ENCODE measurements at places on chromosomes 2 and 18.

DNA sequence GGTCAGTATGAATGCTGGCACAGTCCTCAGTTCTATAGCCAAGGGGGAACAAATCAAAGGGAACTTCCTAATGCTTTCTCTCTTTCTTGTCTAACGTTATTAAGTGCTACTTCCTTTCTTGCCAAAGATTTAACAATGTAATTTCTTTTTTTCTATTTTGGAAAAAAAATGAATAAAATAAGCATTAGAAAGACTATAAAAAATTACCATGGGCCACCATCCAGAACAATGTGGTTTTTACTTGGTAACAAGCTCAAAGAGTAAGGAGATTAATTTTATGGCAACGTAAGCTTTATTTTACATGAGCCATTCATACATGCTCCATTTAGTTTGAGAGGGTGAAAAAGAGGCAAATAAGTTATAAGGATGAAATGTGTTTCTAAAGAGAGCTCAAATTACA is 40.1 kb downstream of the SERPINE2 start:
- no peak for DNase-seq

GRCh38 chr2:110674620-110675555 is 3.0 kb downstream of the BUB1 start:
- peak; percentile 14 for DNase-seq

GRCh38 chr18:1413323-1413675 is 508.6 kb downstream of the ADCYAP1 start:
- no peak for DNase-seq

- DNase-seq, result no peak
These were observed 28.2 kb upstream of the AMMECR1L start for GRCh38 chr2:127913808-127914457.

GRCh38 chr2:147177071-147177857 is 667.6 kb upstream of the ACVR2A start:
- no peak for DNase-seq

DNA sequence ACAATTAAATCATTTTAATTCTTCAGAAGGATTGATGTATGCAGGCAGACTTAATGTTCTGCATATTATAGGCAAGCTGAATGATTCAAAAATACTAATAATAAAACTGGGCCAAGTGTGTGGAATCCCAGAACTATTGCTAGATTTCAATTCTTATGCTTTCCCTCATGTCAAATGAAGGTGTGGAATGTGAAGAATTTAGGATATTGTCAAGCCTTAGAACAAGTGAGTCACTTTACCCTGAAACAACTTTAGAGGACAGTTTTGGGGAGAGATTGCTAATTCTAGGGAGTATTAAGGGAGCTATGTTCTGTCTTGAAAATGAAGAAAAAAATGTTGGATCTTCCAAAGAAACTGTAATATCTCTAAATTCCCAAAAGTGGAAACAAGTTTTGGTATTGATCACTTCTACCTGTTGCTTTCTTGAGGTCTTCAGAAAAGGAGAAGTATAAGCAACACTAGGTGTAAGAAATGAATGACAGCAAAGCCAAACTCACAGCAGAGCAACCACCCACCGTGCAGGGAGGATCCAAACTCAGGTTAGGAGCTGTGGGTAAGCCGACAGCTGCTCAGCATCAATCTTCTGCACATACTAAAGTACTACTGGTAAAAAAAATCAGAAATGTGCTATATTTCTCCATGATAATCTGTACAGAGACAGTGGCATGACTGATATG is 818.1 kb downstream of the SLC4A3 start:
- no peak for DNase-seq

DNA sequence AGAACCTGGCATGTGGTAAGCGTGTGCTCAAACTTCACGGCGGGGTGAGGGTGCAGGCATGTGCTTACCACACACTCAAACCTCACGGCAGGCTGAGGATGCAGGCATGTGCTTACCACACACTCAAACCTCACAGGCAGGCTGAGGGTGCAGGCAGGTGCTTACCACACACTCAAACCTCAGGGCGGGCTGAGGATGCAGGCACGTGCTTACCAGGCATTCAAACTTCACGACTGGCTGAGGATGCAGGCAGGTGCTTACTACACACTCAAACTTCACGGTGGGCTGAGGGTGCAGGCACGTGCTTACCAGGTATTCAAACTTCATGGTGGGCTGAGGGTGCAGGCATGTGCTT is 105.0 kb upstream of the ALKAL2 start:
- no peak for DNase-seq

- no peak for DNase-seq
These were observed 3.7 kb downstream of the NPPC start for GRCh38 chr2:231922311-231923009.

- no peak for DNase-seq
These were observed 44.1 kb downstream of the GATA6 start for GRCh38 chr18:22213333-22213973.

GRCh38 chr2:85734942-85735608 is 18.7 kb upstream of the ATOH8 start:
- no peak for DNase-seq

DNA sequence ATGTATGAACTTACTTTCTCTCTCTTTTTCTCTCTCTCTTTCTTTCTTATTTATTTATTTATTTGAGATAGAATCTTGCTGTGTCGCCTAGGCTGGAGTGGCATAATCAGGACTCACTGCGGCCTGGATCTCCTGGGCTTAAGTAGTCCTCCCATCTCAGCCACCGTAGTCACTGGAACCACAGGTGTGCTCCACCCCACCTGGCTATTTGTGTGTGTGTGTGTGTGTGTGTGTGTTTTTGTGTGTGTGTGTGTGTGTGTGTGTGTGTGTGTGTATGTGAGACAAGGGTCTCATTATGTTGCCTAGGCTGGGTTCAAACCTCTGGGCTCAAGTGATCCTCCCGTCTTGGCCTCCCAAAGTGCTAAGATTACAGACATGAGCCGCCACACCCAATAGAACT is 64.3 kb downstream of the KIAA1328 start:
- no peak for DNase-seq

DNA sequence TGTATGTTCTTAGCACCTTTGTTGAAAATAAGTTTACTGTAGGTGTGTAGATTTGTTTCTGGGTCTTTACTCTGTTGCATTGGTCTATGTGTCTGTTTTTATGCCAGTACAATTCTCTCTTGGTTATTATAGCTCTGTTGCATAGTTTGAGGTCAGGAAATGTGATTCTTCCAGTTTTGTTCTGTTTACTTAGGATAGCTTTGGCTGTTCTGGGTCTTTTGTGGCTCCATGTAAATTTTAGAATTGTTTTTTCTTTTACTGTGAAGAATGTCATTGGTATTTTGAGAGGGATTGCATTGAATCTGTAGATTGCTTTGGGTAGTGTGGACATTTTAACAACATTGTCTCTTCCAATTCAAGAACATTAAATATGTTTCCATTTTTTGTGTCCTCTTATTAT is 69.1 kb downstream of the ANKRD62 start:
- DNase-seq, result no peak

- DNase-seq, result no peak
These were observed 208.8 kb downstream of the CDH2 start for GRCh38 chr18:27967913-27968824.

- no peak for DNase-seq
These were observed 304.8 kb downstream of the TRIB2 start for GRCh38 chr2:13021470-13021957.

- no peak for DNase-seq
These were observed 354.8 kb downstream of the AKAIN1 start for GRCh38 chr18:4842287-4842686.

GRCh38 chr2:10267551-10268465 is 34.9 kb upstream of the HPCAL1 start:
- DNase-seq, result no peak

GRCh38 chr2:23475036-23475435 is 90.1 kb downstream of the KLHL29 start:
- no peak for DNase-seq

DNA sequence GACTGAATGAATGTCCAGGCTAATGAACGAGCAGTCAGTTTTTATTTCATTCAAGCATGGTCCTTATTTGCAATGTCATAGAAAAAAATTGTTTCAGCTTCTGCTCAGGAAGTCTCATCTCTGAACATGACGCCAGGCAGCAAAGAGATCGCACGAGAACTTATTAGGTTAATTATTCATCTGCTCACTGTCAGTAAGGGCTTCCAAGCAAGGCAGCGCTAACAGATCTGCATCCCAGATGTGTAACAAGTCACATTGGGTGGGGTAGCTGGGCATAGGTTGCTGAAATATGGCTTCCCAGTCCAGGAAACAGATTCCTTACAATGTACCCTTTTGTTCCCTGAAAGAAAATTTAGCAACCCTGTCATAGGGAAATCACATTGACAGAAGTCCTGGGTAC is 63.5 kb downstream of the ANKRD44 start:
- DNase-seq, result no peak

- no peak for DNase-seq
These were observed 1.0 kb upstream of the HDAC4 start for GRCh38 chr2:239401881-239402233.

DNA sequence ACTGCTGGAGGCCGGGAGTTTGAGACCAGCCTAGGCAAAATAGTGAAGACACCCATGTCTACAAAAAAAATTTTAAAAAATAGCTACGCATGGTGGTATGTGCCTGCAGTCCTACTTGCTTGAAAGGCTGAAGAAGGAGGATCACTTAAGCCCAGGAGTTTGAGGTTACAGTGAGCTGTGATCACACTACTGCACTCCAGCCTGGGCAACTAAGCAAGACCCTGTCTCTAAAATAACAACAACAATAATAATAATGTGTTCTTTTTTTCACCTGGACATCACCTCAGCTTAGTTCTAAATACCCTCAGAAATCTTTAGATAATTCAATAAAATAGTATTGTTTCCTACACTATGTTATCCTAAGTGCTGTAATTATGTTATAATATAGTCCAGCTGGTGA is 397.1 kb upstream of the ZNF804A start:
- no peak for DNase-seq

GRCh38 chr2:162266460-162266760 is 23.2 kb upstream of the FAP start:
- DNase-seq, result no peak

GRCh38 chr2:181626671-181627070 is 30.2 kb downstream of the CERKL start:
- DNase-seq, result no peak

GRCh38 chr2:127404466-127405254 is 13.6 kb upstream of the PROC start:
- DNase-seq, result no peak

DNA sequence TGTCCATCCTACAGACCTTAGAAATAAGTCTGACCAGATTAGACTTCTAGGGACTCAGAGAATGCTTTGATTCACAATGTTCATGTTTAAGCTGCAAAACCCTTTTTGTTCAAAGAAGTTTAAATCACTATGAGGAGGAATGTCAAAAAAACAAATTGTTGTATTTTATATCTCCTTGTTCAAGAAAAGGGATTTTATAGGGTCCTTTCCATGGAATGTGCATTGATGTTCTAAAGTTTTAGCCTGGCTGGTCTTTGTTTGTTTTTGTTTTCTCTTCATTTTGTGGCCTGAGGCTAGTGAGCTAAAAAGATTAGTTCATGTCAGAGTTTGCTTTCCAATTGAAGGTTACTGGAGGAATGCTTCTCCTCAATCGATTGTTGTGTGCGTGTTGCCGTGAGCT is 77.2 kb downstream of the MGAT5 start:
- DNase-seq, result no peak

GRCh38 chr2:61620244-61621159 is 82.3 kb upstream of the XPO1 start:
- no peak for DNase-seq

DNA sequence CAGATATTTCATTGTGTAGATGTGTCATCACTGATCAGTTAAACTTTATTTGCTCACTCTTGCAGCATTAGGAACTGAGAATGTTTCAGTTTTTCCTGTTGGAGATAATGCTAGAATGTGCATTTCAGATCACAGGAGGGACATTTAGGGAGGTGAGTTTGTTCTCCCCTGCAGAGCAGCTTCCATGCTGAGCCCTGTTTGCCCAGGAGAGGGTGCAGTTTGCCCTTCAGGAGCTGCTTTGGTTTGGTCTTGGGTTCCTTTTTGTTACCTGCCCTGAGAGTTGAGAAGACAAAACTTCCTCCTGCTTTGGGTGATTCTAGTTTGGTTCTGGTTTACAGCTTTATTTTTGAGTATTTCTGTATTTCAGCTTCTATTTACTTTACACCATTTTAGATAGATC is 49.9 kb downstream of the DGKD start:
- DNase-seq, result no peak

DNA sequence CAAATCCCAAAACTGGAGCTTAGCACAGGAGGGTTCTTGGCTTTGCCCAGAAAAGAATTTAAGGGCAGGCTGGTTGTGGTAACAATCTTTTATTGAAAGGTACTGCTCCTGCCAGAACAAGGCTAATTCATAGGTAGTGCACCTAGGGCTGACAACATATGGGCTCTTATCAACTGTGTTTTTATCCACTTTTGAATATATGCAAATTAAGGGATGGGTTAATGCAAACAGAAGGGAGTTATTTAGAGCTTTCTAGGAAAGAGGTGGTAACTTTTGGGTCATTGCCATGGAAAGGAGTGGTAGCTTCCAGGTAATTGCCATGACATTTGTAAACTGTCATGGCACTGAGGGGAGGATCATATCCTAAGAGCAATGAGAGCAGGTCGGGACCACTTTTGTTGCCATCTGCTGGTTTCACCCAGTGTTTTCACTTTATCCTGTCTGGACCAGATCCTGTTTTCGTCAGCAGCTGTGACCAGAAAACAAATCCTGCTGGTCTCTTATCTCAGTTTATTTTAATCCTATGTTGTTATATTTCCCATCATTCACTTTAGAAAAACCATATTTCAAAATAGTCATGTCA is 981 bp downstream of the C2orf66 start:
- DNase-seq, result no peak

GRCh38 chr2:122519366-122519765 is 763.9 kb downstream of the TSN start:
- DNase-seq, result no peak

DNA sequence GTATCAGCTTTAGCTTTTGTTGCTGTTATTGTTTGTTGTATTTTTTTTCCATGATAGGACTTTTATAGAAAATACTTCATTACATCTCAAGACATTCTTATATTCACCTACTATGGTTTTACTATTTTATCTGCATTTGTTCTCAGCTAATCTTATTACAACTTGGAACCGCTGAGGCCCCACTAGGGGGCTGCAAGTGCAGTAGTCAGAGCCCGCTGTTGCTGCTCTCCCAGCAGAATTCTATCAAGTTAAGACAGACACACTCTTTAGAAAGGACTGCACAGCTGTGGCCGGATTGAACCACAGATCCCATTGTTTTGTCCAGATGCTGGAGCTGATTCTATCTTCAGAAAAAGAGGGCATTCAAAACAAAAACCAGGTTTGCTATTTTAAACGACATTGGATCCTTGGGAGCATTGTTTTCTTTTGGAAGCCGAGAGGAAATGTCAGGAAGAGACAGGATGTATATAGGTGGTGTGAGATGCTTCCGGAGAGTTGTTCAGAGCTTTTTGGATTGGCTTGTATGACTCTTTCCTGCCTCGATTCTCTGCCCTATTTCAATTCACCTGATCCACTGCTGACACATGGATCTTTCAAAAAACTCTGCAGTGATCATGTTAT is 105.7 kb upstream of the GAREM1 start:
- DNase-seq, result no peak

DNA sequence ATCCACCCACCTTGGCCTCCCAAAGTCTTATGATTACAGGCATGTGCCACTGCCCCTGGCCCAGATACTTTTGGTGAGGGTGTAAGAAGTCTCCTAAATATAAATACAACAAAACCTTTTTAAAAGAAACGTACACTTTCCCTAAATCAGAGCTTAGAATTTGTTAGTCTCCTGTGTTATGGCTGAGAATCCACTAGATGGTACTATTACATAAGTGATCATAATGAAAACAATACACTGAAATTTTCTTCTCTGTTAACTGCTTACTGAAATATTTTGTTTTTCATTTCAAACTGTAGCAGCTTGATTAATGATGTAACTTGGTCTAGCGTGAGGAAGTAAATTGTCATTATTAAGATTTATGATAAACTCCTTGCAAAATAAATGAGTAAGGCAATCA is 74.8 kb upstream of the FAM98A start:
- no peak for DNase-seq

Data from NCI-H187 treated with DMSO at 0.1 percent for 48 hours (cell line).